ENCODE measurements at places on chromosomes 1 and 21.

GRCh38 chr1:4668743-4669700 is 14.6 kb downstream of the AJAP1 start:
- DNase-seq: no peak

GRCh38 chr21:45700461-45700860 is 56.9 kb downstream of the PCBP3 start:
- no peak for DNase-seq

GRCh38 chr1:20187813-20188454 is 1.6 kb upstream of the PLA2G2C start:
- no peak for DNase-seq

GRCh38 chr1:223201967-223202366 is 58.9 kb upstream of the TLR5 start:
- no peak for DNase-seq

- no peak for DNase-seq
These were observed 2.4 kb upstream of the ELAPOR1 start for GRCh38 chr1:109111386-109112055.

GRCh38 chr1:211698161-211699026 is 23.0 kb upstream of the NEK2 start:
- DNase-seq: peak; percentile 67

DNA sequence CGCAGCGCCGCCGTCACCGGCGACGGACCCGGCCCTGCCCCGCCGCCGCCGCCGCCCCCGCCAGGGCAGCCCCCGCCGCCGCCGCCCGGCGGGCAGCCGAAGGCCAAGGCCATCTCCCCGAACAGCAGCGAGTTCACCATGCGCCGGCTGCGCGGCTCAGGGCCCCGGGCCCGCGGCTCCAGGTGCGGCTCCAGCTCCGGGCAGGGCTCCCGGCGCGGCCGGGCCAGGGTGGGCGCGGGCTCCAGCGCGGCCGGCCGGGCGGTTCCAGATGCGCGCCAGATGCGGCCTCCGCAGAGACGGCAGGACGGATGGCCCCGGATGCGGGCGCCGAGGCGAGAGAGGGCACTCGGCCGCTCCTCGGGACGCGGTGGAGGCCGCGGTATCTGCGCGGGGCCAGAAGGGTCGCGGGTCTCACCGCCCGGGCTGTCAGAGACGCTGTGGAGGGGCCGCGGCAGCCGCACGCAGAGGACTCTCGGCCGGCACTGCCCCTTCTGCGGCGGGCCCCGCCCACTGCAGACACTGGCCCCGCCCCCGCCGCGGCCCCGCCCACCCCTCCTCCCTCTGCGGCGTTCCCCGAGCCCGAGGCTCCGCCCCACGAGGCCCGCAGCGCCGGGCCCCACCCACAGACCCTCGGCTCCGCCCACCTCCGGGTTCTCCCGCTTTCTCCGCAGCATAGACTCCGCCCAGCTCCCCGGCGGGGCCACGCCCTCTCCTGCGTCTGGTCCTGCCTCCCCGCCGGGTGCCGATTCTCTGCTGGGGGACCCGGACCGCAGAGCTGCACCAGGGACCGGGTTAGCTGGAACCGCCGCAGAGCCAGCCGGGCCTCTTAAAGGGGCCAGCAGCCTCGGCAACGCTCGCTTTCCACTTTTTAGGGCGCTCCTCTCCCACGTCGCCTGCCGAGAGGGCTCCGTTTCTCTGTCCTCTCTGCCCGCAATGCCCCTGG is at the start of gene IFFO2:
Gene IFFO2 (minus strand): TSS at position 484 of the 943 bp plus-strand sequence. CDS start 344 bp downstream, at position 140.
- DNase-seq: peak; percentile 98

- no peak for DNase-seq
These were observed 35.8 kb downstream of the HHAT start for GRCh38 chr1:210364479-210364878.

DNA sequence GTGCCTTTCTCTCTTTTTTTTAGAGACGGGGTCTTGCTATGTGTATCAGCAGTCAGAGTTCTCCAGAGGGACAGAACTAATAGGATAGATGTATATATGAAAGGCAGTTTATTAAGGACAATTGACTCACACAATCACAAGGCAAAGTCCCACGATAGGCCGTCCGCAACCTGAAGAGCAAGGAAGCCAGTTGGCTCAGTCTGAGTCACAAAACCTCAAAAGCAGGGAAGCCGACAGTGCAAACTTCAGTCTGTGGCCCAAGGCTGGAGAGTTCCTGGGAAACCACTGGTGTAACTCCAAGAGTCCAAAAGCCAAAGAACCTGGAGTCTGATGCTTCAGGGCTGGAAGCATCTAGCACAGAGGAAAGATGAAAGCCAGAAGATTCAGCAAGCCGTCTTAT is 16.3 kb upstream of the H3-3A start:
- DNase-seq: no peak

DNA sequence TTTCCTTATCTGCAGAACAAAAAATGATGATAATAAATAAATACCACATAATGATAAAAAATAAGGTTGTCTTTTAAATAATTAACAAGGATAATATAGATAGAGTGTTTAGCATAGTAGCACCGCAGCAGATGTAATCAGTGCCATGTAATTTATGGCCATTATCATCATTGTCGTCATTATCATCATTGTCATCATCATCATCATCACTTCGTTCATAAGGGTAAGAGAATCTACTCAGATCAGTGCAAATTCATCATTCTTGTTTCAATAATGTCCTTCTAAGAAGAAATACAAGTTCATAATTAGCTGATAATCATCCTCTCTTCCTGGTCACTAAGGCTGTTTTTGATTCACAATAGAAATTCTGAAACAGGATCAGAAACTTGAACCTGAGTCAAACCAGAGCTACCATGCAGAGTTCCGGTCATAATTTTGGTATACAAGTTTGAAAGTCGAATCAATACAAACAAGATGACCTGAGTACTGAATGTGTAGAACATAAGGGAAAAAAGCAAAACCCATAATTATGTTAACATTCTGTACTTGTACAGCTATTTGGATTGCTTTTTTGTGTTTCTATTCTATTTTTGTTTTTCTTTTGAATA is 172.0 kb downstream of the LRRC40 start:
- DNase-seq: no peak

DNA sequence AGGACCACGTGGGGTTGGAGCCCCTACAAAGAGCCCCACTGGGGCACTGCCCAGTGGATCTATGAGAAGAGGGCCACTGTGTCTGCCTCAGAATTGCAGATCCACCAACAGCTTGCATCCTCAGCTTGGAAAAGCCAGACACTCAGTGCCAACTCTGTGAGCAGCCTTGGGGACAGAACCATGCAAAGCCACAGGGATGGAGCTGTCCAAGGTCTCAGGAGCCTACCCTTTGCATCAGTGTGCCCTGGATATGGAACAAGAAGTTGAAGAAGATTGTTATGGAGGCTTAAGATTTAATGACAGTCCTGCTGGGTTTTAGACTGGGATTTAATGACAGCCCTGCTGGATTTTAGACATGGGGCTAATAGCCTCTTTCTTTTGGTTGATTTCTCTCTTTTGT is 1670.9 kb downstream of the PLA2G4A start:
- DNase-seq: no peak

GRCh38 chr1:215376544-215377264 is 190.4 kb upstream of the KCTD3 start:
- no peak for DNase-seq

- no peak for DNase-seq
These were observed 136.6 kb upstream of the ZNF648 start for GRCh38 chr1:182198006-182198605.

DNA sequence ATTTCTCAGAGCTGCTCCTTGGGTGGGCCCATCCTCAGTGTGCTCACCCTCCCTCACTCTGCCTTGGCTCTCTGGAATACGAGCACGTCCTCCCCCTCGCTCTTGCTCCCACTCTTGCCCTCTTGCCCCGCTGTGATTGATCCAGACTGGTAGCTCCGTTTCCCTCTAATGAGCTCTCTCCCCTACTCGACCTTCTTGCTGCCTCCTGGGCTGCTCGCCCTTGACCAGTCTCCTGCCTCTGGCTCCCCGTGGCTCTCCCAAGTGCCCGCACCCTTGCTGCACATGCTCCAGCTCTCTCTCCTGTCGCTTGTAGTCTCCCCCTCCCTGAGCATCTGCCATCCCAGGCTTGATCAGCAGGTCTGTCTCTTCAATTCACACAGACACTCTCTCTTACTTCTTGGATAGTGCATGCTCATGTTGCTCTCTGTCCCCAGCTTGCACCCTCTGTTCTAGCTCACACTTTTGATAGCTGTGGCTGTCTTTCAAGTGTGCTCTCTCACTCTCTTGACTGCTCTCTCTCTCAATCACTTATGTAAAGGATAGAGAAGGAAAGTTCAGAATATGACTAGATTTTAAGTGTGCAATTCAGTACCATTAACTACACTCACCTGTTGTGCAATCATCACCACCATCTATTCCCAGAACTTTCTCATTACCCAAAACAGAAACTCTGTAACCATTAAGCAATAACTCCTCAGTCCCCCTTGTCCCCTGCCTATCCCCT is 51.1 kb downstream of the PHC2 start:
- DNase-seq: no peak

DNA sequence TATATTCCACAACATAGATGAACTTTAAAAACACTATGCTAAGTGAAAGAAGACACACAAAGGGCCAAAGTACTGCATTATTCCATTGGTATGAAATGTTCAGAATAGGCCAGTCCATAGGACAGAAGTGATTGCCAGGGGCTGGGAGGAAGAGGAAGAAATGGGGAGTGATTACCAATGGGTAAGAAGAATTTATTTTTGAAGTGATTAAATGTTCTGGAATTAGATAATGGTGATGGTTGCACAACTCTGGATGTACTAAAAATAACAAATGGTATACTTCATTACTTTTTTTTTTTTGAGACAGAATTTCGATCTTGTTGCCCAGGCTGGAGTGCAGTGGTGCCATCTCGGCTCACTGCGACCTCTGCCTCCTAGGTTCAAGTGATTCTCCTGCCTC is 61.7 kb downstream of the CHD5 start:
- DNase-seq: no peak

DNA sequence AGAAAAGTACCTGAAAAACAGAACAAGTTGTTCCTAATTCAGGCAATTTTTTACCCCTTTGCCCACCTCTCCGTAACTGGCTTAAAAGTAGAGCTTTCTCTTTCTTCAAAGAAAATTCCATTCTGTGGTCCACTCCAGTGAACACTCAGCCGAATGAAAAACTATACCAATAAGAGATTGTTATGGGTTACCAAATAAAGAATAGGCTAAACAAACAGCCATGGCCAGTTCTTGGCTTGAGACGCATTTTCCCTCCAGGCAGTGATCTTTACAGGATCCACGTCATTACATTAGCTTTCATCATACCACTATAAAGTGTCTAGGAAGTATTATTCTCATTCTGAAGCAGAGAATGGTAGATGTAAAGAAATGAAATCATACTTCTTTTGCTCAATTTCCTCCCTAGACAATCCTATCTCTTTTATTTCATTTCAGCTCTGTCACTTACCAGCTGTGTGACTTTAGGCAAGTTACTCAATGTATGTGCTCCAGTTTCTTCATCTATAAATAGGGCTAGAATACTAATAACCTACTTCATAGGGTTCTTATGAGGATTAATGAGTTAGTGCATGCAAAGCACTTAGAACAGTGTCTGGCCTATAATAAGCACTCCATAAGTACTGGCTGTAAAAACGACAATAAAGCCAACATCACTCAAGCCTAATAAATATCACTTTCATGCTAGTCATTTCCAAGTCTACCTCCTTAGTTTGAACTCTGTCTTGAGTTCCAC is 26.5 kb upstream of the TRIM45 start:
- DNase-seq: no peak

- DNase-seq: no peak
These were observed 108.4 kb downstream of the ROR1 start for GRCh38 chr1:63882048-63882704.

DNA sequence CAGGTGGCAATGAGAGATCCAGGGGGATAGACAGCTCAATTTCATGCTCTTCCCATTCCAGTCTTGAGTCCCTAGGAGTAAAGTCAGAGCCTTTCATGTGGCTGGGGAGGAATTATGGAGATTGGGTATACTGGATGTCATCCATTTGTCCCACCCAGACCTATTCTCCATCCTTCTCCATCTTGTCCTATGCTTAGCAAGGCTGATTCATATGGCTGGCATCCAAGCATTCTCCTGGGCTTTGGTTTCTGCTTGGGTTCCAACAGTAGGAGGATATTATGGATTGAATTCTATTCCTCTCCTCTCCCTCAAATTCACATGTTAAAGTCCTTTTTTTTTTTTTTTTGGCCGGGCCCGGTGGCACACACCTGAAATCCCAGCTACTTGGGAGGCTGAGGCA is 3.8 kb upstream of the CDC20 start:
- no peak for DNase-seq

GRCh38 chr21:46452710-46453109 is 6.0 kb upstream of the DIP2A start:
- no peak for DNase-seq

GRCh38 chr1:99594205-99594604 is 51.7 kb upstream of the PALMD start:
- no peak for DNase-seq
